ENCODE measurements at places on chromosomes 1 and 21.

GRCh38 chr1:2463396-2463795, 12.7 kb upstream of the PLCH2 start:
- DNase-seq, result no peak

DNA sequence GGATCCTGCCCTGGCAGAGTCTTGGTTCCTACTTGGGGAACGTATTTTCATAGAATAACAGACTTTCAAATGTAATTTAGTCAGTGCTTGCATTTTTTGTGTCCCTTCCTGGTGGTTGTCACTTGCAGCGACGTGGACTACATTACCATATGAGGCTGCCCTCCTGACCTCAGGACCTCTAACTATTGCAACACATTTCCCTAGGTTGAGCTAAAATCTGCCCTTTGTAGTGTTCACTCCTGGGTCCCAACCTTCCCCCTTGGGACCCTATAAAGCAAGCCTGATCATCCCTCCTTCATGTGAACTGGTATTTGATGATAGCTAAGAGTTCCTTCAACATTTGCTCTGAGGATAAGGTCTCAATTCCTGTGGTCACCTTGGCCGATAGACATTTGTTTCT, 95.6 kb upstream of the CACNA1E start:
- no peak for DNase-seq

- peak; percentile 19 for DNase-seq
These were observed 458 bp upstream of the KRTAP10-4 start for GRCh38 chr21:44572959-44573583.

DNA sequence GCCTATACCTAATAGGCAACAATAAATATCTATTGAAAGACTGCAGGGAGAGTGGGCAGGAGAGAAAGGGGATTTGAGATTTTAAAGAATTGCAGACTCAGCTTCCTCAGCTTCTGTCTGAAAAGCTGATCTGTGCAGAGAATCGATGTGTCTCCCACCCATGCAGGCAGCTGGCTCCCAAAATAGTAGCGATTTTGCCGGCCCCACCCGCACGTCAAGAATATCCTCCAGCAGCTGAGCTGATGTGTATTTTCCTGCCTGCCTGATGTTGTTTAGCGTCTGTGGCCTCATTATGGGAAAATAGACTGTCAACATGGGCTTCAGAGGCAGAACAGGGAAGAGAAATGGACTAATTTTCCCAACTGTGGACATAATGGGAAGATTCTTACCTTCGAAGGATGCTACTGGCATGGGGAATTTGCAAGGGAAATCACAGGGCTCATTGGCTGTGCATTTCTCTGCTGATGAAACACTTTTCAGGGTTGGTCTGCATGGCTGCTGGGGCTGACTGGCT, 699.8 kb downstream of the PTPRU start:
- no peak for DNase-seq

DNA sequence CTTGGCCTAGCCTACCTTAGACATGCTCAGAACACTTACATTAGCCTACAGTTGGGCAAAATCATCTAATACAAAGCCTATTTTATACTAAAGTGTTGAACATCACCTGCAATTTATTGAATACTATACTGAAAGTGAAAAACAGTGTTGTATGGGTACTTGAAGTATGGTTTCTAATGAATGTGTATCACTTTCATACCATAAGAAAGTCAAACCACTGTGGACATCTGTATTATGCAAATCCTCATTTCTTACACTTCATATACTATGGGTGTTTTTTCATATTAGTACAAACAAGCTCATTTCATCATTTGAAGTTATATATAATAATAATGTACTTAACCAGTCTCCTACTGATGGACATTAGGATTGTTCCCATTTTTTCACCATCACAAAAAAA, 41.2 kb downstream of the TDRD5 start:
- DNase-seq, result no peak

GRCh38 chr1:39825432-39825941, 36.8 kb upstream of the BMP8B start:
- no peak for DNase-seq
